CD8-positive, alpha-beta memory T cell (primary cell): ENCODE measurements at places on chromosomes 7 and 10. TPM values are rescaled to one million over a fixed set of nuclear protein-coding genes. Genes with fewer than 3 reads are reported as not detected.

GRCh38 chr7:17304926-17305325 lies 6.5 kb downstream of the AHR start:
- DNase-seq, result no peak

- DNase-seq, result no peak
These were observed 198.4 kb downstream of the PCLO start for GRCh38 chr7:82964150-82964882.

- no peak for DNase-seq
These were observed 468.9 kb downstream of the DNAJB6 start for GRCh38 chr7:157805713-157806112.

GRCh38 chr7:130377178-130377577 lies 3.1 kb upstream of the CPA1 start:
- DNase-seq, result no peak

FOXI2 gene
- not detected for total RNA-seq

CALCR gene
- total RNA-seq, result not detected
